ENCODE measurements at places on chromosomes 3 and 15. TPM values are rescaled to one million over a fixed set of nuclear protein-coding genes. Genes with fewer than 3 reads are reported as not detected.
A peak's percentile ranks its signal among the peaks of the same experiment; 100 is the strongest.

GRCh38 chr3:111073218-111073617 is 1.6 kb downstream of the NECTIN3 start:
- DNase-seq, result no peak

GRCh38 chr15:46297766-46298165 is 662.9 kb downstream of the SQOR start:
- no peak for DNase-seq

DNA sequence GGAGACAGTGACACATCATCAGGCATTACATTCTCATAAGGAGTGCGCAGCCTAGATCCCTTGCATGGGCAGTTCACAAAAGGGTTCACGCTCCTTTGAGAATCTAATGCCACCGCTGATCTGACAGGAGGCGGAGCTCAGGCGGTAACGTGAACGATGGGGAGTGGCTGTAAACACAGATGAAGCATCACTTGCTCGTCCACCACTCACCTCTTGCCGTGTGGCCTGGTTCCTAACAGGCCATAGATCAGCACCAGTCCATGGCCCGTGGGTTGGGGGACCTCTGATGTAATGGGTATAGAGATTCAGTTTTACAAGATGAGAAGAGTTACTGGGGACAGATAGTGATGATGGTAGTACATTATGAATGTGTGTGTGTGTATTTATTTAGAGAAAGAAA is 63.0 kb downstream of the FRMD5 start:
- DNase-seq, result no peak

GRCh38 chr3:119257654-119258410 is 17.2 kb upstream of the B4GALT4 start:
- no peak for DNase-seq

- no peak for DNase-seq
Observed at GRCh38 chr15:60530653-60531052, 51.7 kb upstream of the ICE2 start.

DNA sequence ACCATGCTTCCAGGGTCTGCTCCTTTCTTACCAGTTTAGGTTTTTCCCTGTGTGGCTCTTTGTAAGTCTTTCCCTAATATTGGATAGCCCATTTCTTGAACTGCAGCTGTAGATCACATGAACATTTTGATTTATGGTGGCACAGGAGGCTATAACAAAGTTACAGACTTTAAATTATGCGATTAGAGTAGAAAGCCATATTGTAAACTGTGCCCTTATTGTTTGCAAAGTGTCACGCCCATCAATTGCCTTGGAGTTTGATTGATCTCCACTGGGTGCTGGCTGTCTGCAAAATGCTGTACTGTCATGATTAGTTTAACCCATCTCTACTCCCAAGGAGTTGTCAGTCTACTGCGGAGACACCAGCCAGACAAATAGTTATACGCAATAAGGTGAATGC is 110.3 kb downstream of the CACNA2D3 start:
- DNase-seq, result no peak

DNA sequence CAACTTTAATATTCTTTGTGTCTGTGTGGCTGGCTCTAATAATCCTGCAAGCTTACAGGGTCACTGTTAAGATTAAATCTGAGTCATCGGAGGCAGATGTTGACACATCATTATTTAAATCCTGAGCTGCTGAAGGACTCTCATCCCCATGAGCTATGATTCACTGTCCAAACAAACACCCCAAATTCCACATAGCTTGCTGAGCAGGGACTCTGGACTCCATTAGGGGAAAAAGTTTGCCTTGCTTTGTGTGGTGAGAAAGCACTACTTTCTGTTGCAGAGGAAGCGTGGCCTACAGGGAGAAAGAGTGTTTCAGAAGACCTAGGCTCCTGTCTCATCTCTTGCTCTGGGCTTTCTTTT is 213.7 kb downstream of the PDCD6IP start:
- DNase-seq, result no peak

- DNase-seq, result no peak
Observed at GRCh38 chr3:129009266-129009665, 8.2 kb downstream of the EFCC1 start.

DNA sequence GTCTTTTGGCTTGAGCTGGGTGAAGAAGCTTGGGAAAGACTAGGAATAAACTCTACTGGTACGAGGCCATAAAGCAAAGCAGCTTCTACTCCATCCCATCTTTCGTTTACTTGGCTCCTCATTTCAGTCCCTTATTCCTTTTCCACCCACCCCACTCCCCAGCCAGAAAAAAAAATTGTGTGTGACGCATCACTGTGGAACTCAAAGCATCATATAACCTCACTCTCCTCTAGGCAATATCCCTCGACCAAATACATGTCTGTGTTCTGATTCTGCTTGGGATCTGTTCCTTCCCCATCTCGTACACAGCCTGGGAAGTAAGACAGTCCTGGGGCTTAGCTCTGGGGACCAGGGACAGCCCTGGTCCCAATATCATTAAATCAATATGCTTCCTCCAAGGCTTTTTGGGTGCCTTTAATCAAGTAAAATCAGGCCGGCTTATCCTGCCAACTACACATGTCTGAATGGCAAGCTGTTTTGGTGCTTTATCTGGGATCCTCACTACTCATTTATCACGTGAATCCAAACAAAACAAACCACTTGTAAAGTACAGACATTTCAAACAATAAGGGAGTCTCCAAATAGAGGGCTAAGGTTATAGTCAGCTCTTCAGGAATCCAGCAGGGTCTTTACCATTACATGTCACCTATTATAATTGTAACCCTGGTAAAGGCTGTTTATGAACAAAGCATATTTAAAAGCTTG is 74.9 kb upstream of the ZBED2 start:
- no peak for DNase-seq

DNA sequence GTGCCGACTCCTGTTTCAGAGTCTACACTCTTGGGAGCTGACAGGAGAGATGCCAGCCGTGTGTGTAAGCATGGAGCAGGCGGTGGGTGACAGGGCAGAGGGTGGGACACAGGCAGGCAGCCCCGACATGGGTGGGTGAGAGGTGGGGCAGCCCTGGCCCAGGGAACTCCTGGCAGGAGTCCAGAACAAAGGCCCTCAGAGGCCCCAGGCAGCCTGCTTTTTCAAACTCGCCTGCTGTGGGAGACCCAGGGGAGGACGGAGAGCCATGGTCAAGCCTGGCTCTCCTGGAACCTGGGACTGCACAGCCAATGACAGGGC is 29.3 kb upstream of the SLC41A3 start:
- no peak for DNase-seq

- peak; percentile 86 for DNase-seq
Observed at GRCh38 chr15:25830844-25831451, 32.2 kb downstream of the ATP10A start.

DNA sequence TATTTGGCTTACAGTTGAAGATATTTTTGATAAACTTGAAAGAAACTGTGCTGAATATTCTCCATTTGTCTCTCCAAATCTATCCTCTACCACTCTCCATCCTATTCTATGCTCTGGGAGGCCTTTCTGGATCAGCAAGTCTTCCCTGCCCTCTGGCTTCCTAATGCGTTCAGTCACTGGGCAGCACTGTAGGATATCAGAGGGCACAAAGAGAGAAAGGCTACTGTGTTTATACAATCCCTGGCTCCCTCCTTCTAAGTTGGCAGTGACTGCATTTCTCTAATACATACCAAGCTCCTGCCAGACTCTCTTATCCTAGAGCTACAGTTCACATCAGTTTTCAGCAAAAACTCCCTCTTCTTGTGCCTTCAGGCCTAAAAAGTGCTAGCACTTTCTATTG is 102.1 kb upstream of the FHIT start:
- no peak for DNase-seq

- no peak for DNase-seq
Observed at GRCh38 chr15:80852676-80853075, 73.5 kb downstream of the CEMIP start.

- DNase-seq, result no peak
Observed at GRCh38 chr15:78319588-78319987, 20.2 kb upstream of the SKIC8 start.

DNA sequence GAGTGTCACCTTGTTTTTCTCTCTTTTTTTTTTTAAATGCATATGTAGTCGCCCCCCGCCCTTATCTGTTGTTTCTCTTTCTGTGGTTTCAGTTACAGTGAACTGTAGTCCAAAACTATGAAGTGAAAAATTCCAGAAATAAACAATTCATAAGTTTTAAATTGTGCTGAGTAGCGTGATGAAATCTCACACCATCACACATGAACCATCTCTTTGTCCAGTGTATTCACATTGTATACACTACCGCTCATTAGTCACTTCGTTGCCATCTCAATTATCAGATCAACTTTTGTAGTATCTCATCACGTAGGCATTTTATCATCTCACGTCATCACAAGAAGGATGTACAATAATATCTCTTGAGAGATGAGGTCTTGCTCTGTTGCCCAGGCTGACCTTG is 62.5 kb upstream of the MLF1 start:
- no peak for DNase-seq

DNA sequence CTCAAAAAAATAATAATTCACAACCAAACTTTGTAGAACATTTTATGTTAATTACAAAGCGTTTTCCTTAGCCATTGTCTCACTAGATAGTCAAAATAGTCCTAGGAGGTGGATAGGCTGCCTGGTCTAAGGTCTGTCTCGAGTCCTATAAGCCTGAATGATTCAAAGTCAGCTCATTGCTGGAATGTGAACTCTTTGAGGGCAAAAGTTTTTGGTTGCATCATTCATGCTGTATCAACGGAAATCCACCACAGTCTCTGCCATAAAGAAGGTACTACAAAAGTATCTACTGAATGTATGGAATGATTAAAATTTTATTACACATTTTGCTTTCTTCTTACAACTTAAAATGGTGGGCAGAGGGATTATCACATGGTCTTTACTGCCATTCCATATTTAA is 387.3 kb upstream of the RARB start:
- no peak for DNase-seq

- no peak for DNase-seq
Observed at GRCh38 chr15:36953346-36953745, 147.0 kb downstream of the MEIS2 start.

DNA sequence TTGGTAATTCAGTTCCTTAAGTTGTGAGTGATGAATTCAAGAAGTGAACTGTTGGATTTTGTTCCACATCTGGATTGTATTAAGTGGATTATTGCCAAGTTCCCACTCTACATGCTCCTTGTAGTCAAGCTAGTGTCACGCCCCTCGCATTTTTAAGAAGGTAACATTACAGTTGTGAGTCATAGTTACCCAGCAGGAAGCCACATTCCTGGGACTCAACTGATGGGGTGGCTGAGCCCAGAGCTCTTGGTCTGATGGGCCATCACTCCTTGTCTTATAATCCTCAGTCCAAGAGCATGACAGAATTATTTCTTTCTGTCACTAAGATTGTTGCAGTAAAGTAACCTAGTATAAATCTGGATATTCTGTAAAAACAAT is 102.7 kb downstream of the PTPRG start:
- DNase-seq, result peak; percentile 80

DNA sequence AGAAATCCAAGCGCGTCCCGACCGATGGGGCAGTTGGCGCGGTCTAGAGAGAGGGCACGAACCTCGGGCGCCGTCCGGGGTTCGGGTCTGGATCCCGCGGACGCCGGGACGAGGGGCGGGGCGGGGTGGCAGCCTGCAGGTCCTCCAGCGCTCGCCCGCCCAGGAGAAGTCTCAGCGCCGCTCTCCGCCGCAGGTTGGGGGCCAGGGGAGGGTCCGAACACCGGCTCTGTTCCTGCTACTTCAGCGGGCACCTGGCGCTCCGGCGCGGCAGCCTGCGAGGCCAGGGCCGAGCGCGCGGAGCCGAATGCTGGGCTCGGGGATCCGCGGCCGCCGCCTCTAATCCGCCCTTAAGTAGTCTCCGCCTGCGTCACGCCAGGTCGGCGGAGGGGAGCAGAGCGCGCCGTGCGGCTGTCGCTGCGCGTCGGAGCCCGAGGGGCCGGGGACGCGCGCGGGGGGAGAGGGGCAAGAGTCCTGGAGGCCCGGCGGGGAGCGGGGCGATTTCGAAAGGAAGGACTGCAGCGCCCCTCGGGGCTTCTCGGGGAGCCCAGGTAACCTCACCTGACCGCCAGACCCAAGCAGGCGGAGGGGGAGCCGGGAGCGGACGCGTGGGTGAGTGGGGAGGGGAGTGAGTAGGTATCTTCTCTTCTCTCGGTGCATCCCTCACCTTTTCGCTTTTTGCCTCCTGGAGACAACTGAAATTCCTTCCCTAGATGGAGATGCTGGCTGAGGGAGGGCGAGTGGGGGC is at the start of gene GJD2:
TSS of gene GJD2 (minus strand) at position 325 of the 745 bp plus-strand sequence. CDS start 510 bp downstream, outside the sequence.
- DNase-seq, result no peak

DNA sequence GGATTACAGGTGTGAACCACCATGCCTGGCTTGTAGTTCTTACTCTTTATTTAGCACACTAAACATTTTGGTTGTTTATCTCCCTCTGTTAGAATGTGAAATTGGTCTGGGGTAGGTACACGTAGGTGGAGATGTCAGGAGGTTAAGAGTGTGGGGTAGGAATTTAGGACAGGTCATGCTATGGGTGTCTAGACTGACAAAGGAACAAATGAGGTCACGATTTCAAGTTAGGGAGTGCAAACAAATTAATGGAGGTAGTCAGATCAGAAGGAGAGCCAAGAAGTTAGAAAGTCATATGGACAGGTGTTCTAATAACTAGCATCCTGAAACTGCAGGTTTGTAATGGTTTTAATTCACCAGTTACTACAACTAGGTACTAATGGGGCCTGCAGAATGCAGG is 19.8 kb downstream of the CDV3 start:
- DNase-seq, result no peak

DNA sequence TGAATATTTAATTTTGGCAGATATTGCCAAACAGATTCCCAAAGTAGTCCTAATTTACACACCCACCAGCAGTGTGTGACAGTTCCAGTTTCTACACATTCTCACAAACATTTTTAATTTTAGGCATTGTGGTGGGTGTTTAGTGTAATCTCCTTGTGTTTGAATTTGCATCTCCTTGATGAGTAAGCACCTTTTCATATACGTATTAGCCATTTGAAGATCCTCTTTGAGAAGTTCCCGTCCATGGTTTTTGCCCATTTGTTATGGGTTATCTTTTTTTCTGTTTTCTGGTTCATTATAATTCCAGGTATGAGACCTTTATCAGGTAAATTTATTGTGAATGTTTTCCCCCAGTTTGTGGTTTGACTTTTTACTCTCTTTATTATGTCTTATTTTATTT is 2.3 kb upstream of the TM4SF19 start:
- DNase-seq, result no peak

LINGO1 gene
- polyA plus RNA-seq, result 6.3 TPM

DTWD1 gene
- 19.2 TPM for polyA plus RNA-seq

ALCAM gene
- 9.0 TPM for polyA plus RNA-seq

FGF12 gene
- polyA plus RNA-seq, result 1.6 TPM

SLC22A13 gene
- polyA plus RNA-seq, result 0.24 TPM

CLDND1 gene
- polyA plus RNA-seq, result 73.8 TPM

SPTSSB gene
- polyA plus RNA-seq, result 0.59 TPM

SH2D7 gene
- 0.09 TPM for polyA plus RNA-seq

ZSCAN29 gene
- polyA plus RNA-seq, result 14.4 TPM

STRA6 gene
- 0.97 TPM for polyA plus RNA-seq

CHL1 gene
- 2.2 TPM for polyA plus RNA-seq

ABTB1 gene
- polyA plus RNA-seq, result 16.5 TPM

ZBTB47 gene
- 36.9 TPM for polyA plus RNA-seq

ADCY5 gene
- polyA plus RNA-seq, result 4.3 TPM

TMEM212 gene
- 0.11 TPM for polyA plus RNA-seq

ABHD17C gene
- polyA plus RNA-seq, result 5.0 TPM

AQP9 gene
- not detected for polyA plus RNA-seq

All from forelimb muscle (tissue), 1 donor.